ENCODE measurements at places on chromosomes 5 and 9. TPM values are rescaled to one million over a fixed set of nuclear protein-coding genes. Genes with fewer than 3 reads are reported as not detected.

- DNase-seq: no peak
These were observed 26.1 kb downstream of the MAP1B start for GRCh38 chr5:72133212-72133990.

- DNase-seq: no peak
These were observed 144.1 kb downstream of the CEP120 start for GRCh38 chr5:123279136-123279535.

DNA sequence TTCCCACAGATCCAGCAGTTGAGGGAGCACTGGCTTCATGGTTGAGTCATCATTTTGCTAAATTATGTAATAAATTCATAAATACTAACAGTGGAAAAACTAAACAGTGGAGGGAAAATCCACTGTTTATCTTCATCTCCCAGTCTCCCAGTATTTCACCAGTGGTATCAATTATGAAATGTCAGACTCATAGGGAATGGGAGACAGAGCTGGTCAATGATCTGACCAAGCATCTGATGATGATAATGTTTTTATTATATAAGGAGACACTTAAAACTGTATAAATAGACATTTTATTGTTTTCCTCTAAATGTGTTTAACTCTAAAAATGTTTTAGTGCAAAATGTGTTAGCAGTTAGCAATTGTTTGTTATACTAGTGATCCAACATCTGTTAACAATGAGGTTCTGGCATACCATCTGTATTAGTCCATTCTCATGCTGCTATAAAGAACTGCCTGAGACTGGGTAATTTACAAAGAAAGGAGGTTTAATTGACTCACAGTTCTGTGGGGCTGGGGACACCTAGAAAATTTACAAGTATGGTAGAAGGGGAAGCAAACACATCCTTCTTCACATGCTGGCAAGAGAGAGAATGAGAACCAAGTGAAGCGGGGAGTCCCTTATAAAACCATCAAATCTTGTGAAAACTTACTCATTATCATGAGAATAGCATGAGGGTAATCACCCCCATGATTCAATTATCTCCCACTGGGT, 11.8 kb upstream of the REEP5 start:
- DNase-seq: no peak

- DNase-seq: peak; percentile 7
These were observed 21.4 kb upstream of the ANXA6 start for GRCh38 chr5:151178777-151179488.

- DNase-seq: no peak
These were observed 96.9 kb downstream of the ATG10 start for GRCh38 chr5:82068723-82069122.

DNA sequence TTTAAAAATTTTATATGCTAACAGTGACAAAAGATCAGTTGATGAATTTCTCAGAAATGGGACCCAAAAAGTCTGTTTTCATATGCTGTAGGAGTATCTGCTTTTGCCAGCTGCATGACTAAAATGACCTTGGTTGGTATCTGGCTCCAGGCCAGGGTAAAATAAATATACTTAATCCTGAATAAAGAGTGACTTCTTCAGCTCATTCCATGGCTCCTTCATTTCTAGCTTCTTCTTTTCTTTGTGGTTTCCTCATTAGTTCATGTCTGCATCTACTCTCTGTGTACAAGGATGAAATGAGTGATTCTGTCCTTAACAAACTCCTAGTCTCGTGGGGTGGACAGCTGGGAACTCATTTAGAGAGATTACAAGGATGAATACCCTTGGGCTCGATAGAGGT, 36.0 kb downstream of the RCL1 start:
- DNase-seq: no peak

DNA sequence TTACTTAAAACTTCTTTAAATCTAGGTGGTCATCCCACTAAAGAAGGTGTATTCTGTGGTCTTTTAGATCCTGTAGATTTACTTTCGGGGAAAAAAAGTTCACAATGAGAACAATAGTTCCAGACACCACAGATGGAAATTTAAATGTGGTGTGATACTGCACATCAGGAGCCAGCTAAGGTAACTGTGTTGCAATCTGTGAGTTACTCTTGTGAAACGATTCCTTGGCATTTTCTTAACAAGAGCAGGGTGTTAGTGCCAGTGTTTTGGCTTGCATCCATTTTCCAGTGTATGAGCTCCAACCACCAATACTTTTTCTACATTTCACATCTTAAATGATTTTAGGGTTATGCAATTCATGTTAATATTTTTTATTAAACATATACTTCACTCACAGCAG, 674.5 kb downstream of the CETN3 start:
- no peak for DNase-seq

DNA sequence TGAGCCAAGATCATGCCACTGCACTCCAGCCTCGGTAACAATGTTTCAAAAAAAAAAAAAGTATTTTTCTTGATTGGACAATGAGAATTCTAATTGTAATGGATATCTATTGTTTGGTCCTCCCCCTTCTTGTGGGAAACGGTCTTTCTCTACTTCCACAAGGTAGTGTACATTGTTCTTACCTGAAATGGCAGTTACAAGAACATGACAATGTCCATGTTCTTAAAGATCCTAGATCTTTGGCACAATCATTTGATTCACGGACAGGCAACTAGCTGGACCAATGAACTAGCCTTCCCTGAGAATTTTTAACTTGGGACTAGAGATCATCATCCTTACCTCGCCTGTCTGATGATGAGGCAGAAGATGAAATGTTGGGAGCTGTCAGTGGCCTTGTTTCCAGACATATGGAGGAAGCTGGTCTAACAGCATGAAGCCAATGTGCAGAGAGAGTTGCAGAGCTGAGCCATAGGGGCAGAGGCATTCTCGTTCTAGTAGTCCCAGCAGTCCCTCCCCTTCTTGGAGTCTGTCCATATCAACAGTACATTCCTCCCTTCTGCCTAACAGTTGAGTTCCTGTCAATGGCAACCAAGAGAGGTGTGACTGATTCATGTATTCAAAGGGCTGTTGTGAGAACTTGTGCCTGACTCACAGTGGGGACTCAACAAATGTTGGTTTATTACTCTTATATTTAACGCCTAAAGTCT, 2.1 kb upstream of the MARCHF6 start:
- DNase-seq: no peak

GRCh38 chr9:79583952-79584654, 12.3 kb downstream of the TLE4 start:
- no peak for DNase-seq

Gene IL13
- total RNA-seq: not detected

Gene CNOT6
- 29.6 TPM for total RNA-seq

Gene RANBP3L
- total RNA-seq: 8.1 TPM

Gene PCDHB2
- 1.8 TPM for total RNA-seq

Gene PTGR1
- 399 TPM for total RNA-seq

Gene TRIP13
- total RNA-seq: 1.7 TPM

All from ureter (tissue), 1 donor.